ENCODE measurements at places on chromosomes 6 and 20.

DNA sequence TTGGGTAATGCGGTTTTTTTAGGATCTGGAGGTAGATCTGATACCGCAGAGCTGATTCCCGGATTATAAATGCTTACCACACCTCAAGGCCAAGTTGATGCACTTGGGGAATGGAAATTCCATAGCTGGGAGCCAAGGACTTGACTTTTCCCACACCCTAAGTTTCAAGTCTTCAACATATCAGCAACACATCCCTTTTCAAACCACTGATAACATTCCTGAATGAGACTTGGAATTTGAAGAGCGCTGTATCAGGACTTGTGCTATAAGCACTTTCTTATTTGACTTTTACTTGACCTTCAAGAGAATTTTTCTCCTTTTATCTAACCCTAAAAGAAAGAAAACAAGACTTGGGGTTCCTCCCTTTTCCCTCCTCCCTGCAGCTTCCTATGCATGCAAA is 90.6 kb upstream of the NAA20 start:
- no peak for DNase-seq

DNA sequence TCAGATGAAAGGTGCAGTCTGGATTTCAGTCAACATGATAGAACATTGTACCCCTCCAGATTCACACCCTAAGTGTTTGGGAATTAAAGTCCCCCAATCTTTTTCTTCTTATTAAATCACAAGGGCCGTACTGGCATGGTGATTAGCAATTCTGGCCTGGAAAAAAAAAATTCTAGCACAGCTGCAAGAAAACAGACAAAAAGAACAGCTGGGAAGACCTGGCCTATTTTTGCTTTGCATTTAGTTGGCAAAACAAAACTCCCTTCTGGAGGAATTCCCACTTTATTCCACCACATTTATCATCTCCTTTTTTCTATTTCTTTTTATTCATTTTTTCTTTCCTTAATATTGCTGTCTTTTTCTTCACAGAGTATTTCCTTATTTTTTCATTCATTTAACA is 39.8 kb upstream of the AKAP12 start:
- DNase-seq = no peak

- no peak for DNase-seq
Observed at GRCh38 chr20:61819921-61820825, 245.5 kb downstream of the TAF4 start.

DNA sequence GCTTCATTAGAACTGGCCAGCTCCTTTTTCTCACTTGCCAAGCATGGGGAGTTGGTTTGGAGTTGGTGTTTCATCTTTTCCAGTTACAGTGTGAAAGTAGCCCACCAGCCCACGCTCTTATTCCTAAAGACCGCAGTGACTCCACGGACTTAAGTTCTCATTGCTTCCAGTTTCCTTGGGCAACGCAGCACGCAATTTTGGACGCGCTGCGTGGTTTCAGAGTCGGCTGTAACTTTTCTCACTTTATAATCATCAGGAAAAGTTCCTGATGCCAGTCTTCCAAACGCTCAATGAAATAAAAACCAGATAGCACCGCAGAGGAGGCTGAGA is 381 bp upstream of the PEX7 start:
- no peak for DNase-seq

- DNase-seq = no peak
Observed at GRCh38 chr6:90024633-90025032, 130.4 kb downstream of the GJA10 start.

- DNase-seq = peak; percentile 22
Observed at GRCh38 chr20:50635676-50636600, 55.4 kb downstream of the RIPOR3 start.

All from substantia nigra (tissue), 51 donors.